ENCODE measurements at places on chromosomes 5 and 9.

- no peak for DNase-seq
Measured at GRCh38 chr5:65030056-65030455, 261.3 kb downstream of the CWC27 start.

DNA sequence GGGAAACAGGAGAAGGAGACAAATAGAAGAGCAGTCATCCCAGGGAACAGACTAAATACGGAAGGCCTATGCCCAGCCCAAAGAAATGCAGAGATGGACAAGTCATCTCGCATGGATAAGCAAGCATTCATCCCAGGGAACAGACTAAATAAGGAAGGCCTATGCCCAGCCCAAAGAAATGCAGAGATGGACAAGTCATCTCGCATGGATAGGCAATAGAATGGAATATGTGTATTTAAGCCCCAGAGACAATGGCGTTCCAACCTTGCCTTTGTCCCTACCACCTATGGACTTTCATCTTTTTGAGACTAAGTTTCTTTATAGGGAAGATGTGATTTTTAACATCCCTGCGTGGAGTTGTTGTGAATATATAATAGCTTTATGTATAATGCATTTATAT lies 242.2 kb upstream of the TNC start:
- DNase-seq = no peak

DNA sequence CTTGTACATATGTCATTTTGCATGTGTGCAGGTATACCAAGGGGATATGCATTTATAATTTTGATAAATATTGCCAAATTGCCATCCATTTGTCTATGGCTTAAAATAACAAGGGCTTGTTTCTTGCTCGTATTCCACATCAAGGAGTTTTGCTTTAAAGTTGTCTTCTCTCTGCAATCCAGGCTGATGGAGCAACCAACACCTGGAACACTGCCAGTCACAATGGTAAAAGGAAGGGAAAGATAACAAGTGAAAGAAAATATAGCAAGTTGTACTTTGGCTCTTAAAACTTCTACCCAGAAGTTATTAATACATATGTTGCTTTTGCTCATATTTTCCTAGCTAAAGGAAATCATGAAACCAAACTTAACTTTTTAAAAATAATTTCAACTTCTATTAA lies 156.9 kb downstream of the UNC13B start:
- no peak for DNase-seq

- DNase-seq = peak; percentile 39
Measured at GRCh38 chr5:91383956-91384300, 811 bp upstream of the ARRDC3 start.

DNA sequence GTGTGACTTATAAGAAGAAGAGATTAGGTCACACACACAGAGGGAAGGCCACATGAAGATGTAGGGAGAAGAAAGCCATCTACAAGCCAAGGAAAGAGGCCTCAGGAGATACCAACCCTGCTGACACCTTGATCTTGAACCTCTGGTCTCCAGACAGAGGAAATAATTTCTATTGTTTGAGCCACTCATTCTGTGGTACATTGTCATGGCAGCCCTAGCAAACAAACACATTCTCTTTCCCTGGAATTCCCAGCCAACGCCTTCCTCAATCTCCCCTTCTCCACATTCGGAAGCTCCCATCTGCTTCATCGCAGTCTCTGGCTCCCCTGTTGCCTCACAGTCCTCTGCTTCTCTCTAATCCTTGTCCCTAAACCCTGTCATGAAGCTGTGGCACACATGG lies 16.7 kb downstream of the PTGS1 start:
- no peak for DNase-seq

- no peak for DNase-seq
Measured at GRCh38 chr9:78239506-78239905, 3.6 kb downstream of the CEP78 start.
